ENCODE measurements at places on chromosomes 5 and 9.

- no peak for DNase-seq
Observed at GRCh38 chr5:67538855-67539506, 342.4 kb upstream of the CD180 start.

- no peak for DNase-seq
Observed at GRCh38 chr9:81083854-81084512, 605.4 kb downstream of the TLE1 start.

DNA sequence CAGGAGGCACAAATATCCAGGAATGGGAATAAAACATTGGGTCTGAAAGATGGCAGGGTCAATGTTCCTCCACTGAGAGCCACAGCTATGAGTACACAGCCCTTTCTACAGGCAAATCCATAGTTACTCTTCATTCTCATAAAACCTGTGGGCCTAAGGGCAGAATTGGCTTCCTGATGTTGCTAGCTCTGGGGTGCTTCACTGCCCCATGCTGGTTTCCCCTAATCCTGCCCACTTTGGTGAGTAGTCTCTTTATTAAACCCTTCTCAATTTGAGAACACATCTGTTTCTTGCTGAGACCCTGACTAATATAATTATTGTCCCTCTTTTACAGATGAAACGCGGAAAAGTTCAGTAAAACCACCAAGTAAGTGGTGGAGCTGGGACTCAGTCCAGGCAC, 66.3 kb upstream of the RAI14 start:
- no peak for DNase-seq

DNA sequence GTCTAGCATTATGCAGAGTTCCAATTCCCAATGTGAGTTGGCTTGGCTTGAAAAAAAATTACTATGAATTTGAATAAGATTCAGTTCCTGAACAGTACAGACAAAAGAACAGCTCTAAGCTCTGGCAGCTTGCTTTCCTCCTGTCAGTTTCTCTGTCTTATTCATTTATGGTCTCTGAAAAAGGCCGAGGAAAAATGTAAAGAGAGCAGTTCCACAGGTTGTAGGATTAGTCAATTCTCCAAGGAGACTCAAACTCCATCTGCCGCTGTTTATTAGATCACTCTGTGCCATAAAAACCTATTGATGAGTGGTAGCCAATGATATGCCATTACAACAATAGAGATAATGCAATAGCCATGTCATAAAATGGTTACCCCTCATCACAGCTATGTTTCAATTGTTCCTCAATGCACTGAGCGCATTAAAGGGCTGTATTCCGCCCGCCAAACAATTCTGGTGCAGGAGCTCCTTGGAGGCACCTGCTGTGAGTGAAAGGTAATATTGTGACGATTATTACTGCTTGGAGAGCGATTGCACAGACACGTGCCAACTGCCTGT, 188.2 kb downstream of the ARRDC3 start:
- peak; percentile 72 for DNase-seq

DNA sequence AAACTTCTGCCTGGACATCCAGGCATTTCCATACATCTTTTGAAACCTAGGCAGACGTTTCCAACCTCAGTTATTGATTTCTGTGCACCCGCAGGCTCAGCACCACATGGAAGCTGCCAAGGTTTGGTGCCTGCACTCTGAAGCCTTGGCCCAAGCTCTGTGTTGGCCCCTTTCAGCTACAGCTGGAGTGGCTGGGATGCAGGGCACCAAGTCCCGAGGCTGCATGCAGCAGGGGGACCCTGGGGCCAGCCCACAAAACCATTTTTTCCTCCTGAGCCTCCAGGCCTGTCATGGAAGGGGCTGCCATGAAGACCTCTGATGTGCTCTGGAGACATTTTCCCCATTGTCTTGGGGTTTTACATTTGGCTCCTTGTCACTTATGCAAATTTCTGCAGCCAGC, 49.9 kb downstream of the NFX1 start:
- DNase-seq, result no peak

DNA sequence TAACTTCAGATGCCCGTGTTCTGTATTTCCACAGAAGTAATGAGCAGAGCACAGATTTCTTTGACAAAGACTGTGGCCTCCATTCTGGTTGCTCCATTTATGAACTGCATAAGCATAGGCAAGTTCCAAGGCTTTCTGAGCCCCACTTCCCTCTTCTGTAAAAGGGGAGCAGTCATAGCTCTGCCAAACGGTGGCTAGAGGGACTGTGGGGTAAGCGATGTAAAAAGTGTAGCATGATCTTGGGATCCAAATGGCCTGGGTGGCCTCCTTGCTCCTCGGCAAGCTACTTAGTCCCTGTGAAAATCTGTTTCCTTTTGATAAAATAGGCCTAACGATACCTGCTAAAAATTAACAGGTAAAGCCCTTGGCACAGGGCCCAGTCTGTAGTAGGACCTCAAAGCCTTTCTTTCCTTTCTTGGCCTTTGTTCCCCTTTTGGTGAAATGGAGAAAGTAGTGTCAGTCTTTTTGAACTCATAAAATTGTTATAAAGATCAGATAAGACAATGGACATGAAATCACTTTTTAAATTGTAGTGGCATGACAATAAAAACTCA, 646.6 kb downstream of the ACTL7B start:
- DNase-seq, result peak; percentile 84

GRCh38 chr5:91178461-91178860, 204.7 kb downstream of the ARRDC3 start:
- DNase-seq, result no peak

DNA sequence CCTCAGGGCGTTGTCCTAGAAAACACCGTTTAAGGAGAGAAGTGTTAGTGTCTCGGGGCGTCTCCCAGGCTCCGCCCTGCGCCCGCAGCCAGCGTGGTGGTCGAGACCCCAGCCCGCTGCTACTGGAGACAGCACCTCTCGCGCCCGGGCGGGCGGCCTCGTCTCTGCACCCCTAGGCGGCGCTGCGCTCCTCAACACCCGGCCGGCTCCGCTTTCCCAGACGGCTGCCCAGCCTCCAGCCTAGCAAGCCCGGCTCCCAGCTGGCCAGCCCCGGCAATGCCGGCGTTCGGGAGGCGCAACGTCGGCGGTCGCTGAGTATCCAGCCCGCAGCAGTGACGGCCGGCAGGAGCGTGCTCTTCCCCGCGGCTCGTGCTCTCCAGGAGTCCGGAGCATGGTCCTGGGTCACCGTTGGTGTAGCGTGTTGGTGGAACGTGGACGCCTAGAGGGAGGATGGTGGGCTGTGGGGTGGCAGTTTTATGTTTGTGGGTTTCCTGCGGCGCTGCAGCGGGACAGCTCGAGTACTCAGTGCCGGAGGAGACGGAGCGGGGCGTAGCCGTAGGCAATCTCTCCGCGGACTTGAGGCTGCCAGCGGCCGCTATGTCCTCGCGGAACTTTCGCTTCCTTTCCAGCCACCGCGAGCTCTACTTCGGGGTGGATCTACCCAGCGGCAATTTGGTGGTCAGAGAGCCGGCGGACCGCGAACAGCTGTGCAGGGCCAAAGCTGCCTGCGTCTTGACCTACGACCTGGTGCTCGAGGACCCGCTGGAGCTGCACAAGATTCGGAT, 536 bp downstream of the PCDHAC1 start:
- DNase-seq, result peak; percentile 10

DNA sequence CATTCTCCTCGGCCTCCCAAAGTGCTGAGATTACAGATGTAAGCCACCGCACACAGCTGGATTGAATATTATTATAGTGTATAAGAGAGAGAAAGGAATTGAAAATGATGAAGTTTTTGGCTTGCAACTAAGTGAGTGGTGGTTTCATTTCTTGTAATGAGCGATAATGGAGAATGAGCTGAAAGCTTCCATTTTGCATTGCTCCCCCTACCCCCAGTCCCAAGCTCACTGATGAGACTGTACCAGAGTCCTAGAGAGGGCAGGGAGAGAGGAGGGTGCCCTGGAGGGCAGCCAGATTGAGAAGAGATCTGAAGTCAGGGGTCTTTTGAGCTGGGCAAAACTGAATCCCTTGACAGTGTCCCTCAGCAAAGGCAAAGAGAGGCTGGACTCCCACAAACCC, 38.5 kb upstream of the CTNNA1 start:
- DNase-seq, result no peak

GRCh38 chr9:125534971-125535701, 171.9 kb downstream of the MAPKAP1 start:
- DNase-seq, result no peak

DNA sequence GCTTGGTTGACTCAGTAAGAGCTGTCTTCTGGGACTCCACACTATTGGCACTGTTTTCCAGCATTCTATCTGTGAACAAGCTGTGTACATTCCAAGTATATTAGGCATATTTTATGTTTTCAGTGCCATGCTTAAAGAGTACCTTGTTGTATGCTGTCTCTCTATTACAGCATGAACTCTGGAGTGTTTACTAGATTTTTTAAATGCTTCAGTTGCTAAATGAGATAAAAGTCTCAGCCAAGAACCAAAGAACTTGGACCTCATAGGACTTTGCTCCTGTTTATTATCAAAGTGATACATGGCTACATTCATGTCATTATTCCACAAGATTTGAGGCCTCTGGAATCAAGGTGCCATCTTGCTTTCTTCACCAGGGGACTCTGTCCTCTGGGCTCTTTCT, 167.2 kb downstream of the C9orf152 start:
- peak; percentile 76 for DNase-seq

- DNase-seq, result no peak
Observed at GRCh38 chr9:94140791-94141790, 56.8 kb downstream of the PTPDC1 start.

- DNase-seq, result no peak
Observed at GRCh38 chr5:5575461-5575860, 153.0 kb downstream of the ICE1 start.

DNA sequence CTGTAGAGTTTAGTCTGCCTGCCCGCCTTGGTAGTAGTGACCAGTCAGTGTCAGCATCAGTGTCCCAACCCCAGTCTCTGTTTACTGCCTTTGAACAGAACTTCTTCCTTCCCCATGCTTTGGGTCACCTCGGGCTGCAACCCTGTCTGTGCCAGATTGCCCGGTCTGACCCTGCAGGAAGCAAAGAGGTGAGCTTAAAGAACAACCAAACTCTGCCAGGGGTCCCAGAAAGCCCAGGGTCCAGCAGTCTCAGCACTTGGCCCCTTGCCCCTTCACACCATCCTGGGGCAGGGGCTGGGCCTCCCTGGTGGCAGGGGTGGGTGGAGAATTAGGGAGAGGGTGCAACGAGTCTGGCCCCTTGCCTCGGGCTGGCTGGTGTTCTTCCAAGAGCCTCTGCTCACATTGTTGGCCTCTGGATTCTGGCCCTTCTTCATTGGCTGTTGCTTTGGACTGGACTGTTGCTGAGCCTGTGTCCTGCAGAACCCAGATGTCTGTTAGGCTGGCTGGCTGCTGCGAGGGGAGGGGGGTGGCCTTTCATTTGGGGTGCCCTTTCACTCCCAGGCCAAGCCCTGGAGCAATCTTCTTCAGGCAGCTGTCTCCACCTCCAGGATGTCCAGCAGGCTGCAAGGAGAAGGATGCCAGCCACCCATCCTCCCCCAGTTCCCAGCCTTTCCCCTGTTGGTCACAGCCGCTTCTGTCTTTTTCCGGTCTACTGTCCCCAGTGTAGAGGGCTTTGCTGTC, 51.2 kb downstream of the SAR1B start:
- no peak for DNase-seq

GRCh38 chr9:82037126-82037525, 48.6 kb downstream of the SPATA31D1 start:
- no peak for DNase-seq

- DNase-seq, result no peak
Observed at GRCh38 chr9:34346873-34347799, 17.8 kb downstream of the NUDT2 start.

- DNase-seq, result no peak
Observed at GRCh38 chr5:67306965-67307607, 110.5 kb upstream of the CD180 start.

GRCh38 chr9:33924978-33925797, 108.2 kb downstream of the UBE2R2 start:
- peak; percentile 35 for DNase-seq

GRCh38 chr5:131104169-131104808, 60.8 kb downstream of the HINT1 start:
- DNase-seq, result no peak

DNA sequence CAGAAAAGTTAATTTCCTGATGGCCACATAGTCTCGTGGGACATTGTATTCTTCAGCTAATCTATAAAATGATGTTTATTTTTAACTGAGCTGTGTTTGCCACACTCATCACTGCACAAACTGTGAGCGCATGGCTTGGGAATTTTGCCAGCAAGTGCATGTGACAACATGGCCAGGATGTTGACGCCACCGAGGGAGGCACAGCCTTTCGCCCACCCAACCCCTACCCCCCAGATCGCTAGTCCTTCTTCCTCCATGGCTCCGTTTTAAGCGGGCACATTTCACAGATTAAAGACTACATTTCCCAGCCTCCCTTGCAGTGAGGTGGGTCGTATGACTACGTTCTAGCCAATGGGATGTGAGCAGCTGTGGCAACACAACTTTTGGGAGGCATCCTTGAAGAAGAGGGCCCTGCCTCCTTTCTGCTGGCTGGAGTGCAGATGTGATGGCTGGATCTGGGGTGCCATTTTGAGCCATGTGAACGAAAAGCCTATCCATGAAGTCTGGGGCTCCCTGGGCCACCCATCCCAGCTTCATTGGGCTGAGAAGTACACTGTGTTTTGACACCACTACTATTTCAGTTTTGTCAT, 7.9 kb downstream of the NRARP start:
- DNase-seq, result no peak

GRCh38 chr5:138974227-138975063, 99.3 kb upstream of the LRRTM2 start:
- peak; percentile 37 for DNase-seq

- no peak for DNase-seq
Observed at GRCh38 chr5:170508036-170508435, 4.2 kb downstream of the KCNIP1 start.

- no peak for DNase-seq
Observed at GRCh38 chr5:151751091-151751490, 7.3 kb downstream of the ATOX1 start.

DNA sequence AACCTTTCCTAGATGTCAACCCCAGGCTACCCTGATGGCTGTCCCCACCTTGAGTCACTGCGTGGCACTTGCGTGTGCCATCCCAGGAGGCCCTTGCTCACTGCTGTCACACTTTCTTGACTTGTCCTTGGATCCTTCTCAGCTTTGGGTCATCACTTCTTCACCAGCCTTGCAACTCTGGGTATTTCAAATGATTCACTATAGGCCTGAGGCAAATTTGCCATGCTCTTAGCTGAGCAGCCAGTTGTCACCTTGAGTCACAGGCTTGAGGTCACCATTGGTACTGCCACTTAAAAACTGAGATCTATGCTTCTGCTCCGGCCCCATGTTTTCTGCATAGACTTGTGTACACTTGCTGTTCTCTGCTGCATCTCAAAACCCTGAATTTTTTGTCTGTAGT, 84.7 kb downstream of the BASP1 start:
- no peak for DNase-seq

DNA sequence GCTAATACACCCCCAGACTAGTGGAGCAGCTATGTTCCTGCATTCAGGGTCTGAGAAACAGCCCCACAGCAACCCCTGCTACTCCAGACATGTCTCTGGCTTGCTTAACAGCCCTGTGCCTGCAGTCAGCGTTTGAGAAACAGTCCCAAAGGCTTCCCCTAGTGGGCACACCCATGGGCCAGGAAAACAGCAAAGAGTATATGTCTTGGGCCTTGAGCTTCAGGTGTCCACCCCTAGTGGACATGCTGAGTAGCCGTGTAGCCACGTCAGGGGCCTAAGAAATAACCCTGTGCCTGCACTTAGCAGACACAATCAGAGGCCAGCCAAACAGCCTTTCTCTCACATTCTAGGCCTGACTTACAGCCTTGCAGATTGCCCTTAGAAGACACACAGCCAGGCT, 698.6 kb downstream of the PTPRD start:
- no peak for DNase-seq

- no peak for DNase-seq
Observed at GRCh38 chr9:119639287-119639955, 270.2 kb upstream of the BRINP1 start.
